ENCODE measurements at places on chromosomes 2 and 18. TPM values are rescaled to one million over a fixed set of nuclear protein-coding genes. Genes with fewer than 3 reads are reported as not detected.

- peaks cover 4% of the 10 kb centered on the region for H3K4me1 ChIP-seq
- no peak overlapping the region for H3K4me3 ChIP-seq
- no peak overlapping the region for H3K27ac ChIP-seq
- DNase-seq, result no peak
- no peaks in the 10 kb centered on the region for H3K36me3 ChIP-seq
Observed at GRCh38 chr2:219916281-219916680, 288.9 kb downstream of the SLC4A3 start.

The MAP2 gene
- total RNA-seq, result 18.2 TPM

DNA sequence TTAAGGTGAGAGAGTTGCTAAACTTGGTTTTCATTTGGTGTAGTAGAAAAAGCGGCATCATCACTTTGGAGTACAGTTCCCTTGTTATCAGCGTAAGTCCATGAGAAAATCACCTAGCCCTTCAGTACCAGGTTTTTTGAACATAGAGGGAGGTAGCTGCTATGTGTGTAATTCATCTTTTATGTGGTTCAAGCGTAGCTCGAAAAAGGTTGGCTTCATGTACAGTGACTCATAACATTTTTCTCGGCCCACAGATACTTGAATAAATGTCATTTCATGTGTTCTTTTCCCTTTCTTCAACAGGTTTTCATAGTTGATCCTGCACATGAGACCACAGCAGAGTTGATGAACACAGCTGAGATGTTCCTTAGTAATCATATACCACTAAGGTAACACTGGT lies 43.6 kb downstream of the UGGT1 start:
- no peaks in the 10 kb centered on the region for H3K4me1 ChIP-seq
- H3K27ac ChIP-seq, result no peak overlapping the region
- peaks cover 39% of the 10 kb centered on the region for H3K36me3 ChIP-seq
- H3K4me3 ChIP-seq, result no peak overlapping the region
- no peak for DNase-seq

The ABCG5 gene
- total RNA-seq, result not detected

The ZNF521 gene
- 39.1 TPM for total RNA-seq

DNA sequence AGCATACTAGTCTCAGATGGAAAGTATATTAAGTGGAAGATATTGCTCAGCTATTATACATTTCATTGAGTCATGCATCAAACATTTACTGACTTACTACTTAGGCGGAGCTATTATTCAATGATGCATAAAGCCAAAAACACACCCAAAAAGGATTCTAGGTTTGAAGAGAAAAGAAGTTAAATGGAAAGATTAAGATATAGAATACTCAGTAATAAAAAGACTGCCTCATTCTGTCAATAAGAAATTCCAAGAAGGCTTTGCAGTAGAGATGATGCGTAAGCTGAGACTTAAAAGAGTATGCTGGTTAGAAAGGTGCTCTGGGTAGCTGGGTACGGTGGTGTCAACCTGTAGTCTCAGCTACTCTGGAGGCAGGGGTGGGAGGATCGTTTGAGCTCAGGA lies 27.6 kb downstream of the STK17B start:
- H3K4me3 ChIP-seq, result no peak overlapping the region
- no peaks in the 10 kb centered on the region for H3K4me1 ChIP-seq
- no peak overlapping the region for H3K27ac ChIP-seq
- H3K27me3 ChIP-seq, result no peaks in the 10 kb centered on the region
- no peaks in the 10 kb centered on the region for H3K36me3 ChIP-seq

DNA sequence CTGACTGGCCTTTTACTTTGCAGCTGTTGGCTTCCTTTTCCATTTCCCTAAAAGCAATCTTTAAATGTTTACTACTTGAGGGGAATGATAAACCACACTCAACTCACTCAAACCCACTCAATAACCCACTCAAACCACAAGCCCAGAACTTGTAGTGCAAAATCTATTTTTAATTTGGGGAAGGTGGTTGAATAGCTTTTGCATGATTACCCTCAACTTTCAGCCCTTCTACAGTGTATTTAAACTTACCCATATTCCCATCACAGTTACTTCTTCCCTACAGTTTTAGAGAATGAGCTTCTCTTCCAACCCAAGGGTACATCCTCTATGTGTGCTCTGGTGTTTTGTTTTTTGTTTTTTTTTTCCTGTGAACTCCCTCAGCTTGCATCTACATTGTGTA lies 636.1 kb downstream of the TDRD15 start:
- no peak overlapping the region for H3K27ac ChIP-seq
- DNase-seq, result no peak
- no peak overlapping the region for H3K4me3 ChIP-seq

The STAT1 gene
- total RNA-seq, result 264 TPM

The PLB1 gene
- 0.78 TPM for total RNA-seq

GRCh38 chr2:26672818-26673393 lies 19.6 kb upstream of the KCNK3 start:
- no peaks in the 10 kb centered on the region for H3K36me3 ChIP-seq
- no peak overlapping the region for H3K27ac ChIP-seq
- H3K4me1 ChIP-seq, result no peaks in the 10 kb centered on the region

DNA sequence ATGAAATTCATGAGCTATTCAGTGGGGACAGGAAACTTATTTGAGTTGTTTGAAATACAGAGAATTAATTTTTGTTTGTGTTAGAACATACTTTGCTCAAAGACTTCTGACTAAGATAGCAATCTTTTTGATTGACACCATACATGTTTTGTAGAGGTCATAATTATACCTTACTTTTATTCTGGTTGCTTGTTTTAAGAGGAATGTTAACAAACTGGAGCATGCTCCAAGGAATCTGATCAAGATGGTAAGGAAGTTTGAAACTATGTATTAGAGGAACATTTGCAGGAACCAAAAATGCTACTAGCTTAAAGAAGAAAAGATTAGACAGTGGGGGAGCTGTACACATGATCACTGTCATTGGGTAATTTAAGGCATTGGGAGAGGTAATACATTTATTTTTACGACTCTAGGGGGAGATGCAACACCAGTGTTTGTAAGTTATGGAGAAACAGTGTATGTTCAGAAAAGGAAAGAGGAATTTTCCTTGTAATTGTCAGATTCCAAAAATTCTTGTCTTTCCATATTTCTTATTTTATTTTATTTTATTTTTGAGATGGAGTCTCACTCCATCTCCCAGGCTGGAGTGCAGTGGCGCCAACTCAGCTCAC lies 8.0 kb downstream of the AGFG1 start:
- H3K27me3 ChIP-seq, result no peaks in the 10 kb centered on the region
- H3K27ac ChIP-seq, result no peak overlapping the region
- H3K4me1 ChIP-seq, result peaks cover 11% of the 10 kb centered on the region

DNA sequence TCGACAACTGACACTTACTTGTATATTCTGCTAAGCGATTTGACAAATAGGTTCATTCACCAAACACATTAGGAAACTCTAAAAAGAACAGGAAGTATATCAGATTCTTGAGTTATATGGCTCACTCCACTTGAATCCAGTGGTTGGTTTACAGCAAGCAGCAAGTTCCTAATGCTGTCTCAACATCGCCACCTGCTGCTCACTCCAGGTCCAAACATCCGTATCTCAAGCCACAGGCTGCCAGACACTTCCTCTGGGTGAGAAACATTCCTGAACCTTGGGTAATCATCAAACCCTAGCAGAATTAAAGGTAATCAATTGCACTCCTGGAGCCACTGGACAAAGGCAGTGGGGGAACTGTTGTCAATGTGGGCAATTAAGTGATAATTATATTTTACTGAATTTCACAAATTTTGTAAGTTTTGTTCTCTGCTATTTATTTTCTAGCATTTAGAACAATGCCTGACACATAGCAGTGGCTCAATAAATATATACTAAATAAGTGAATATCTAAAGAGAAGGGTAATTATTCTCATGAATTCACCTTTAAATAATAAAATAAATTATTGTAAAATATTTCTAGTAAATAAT lies 107.1 kb upstream of the TTN start:
- H3K4me3 ChIP-seq, result no peak overlapping the region
- no peaks in the 10 kb centered on the region for H3K36me3 ChIP-seq
- no peak overlapping the region for H3K27ac ChIP-seq
- peak; percentile 59 for DNase-seq

GRCh38 chr2:30394096-30394495 lies 53.0 kb upstream of the LCLAT1 start:
- H3K4me1 ChIP-seq, result peaks cover 2% of the 10 kb centered on the region
- no peak for DNase-seq
- no peak overlapping the region for H3K4me3 ChIP-seq
- no peak overlapping the region for H3K27ac ChIP-seq

DNA sequence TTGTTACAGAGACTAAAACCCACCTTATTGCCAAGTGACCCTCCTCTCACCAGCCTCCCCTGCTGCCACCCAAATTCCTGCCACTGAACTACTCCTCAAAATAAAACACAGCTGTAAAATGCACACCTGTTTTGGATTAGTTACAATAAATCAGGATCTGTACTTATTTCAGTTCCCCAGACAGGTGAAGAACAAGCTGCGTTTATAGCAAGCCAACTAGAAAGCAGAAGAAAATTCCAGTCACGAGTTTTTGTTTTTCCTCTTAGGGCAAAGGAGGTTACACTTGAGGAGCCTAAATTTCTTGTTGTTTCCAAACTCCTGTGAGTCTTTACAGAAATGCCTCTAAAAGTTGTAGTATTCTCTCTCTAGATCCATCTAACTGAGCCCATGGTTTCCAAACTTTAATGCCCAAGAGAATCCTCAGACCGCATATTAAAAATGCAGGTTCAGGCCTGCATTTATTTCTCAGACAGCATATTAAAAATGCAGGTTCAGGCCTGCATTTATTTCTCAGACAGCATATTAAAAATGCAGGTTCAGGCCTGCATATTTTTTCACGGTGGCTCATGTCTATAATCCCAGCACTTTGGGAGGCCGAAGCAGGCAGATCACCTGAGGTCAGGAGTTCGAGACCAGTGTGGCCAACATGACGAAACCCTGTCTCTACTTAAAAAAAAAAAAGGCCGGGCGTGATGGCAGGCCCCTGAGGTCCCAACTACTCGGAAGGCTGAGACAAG lies 62.2 kb downstream of the ALPK2 start:
- H3K27ac ChIP-seq, result no peak overlapping the region
- no peak overlapping the region for H3K4me3 ChIP-seq
- H3K4me1 ChIP-seq, result peaks cover 4% of the 10 kb centered on the region
- H3K27me3 ChIP-seq, result peaks cover 7% of the 10 kb centered on the region

- no peak overlapping the region for H3K27ac ChIP-seq
- peaks cover 4% of the 10 kb centered on the region for H3K27me3 ChIP-seq
Observed at GRCh38 chr2:118607641-118608040, 239.8 kb downstream of the EN1 start.

The SLC9A4 gene
- total RNA-seq, result 0.62 TPM

- H3K27me3 ChIP-seq, result no peaks in the 10 kb centered on the region
- no peak for DNase-seq
- no peaks in the 10 kb centered on the region for H3K36me3 ChIP-seq
- H3K27ac ChIP-seq, result peak overlapping the region; percentile 85
- peaks cover 24% of the 10 kb centered on the region for H3K4me1 ChIP-seq
- H3K4me3 ChIP-seq, result no peak overlapping the region
Observed at GRCh38 chr2:95010126-95010525, 15.4 kb upstream of the MAL start.

The GALNT5 gene
- total RNA-seq, result 1.2 TPM

The SAG gene
- not detected for total RNA-seq
